ENCODE measurements at places on chromosomes 5 and 9.

GRCh38 chr9:116064970-116065369 is 88.6 kb upstream of the PAPPA start:
- DNase-seq: no peak

DNA sequence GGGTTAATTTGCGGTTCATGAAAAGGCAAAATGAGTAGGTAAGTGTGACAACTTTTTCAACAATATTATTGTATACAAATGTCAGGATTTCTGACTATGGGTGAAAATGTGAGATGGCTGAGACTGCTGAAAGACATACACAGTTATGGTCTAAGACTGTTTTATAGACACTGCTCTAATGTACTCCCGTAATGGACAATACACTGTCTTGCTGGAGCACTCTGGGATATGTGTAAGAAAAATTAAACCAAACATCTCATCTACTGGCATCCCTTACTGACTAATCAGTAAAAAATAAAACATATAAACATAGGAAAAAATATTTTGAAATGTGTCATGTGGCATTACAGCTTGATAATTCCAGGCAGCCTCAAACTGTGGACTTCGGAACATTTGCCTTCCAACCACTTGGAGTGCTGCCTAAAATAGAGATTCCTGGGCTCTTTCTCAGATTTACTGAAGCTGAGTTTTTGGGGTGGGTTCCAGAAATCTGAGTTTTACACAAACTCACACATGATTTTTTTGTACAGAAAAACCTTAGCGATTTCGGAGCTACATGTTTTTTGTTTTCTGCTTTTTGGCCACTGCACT is 233.9 kb upstream of the TBCA start:
- no peak for DNase-seq

DNA sequence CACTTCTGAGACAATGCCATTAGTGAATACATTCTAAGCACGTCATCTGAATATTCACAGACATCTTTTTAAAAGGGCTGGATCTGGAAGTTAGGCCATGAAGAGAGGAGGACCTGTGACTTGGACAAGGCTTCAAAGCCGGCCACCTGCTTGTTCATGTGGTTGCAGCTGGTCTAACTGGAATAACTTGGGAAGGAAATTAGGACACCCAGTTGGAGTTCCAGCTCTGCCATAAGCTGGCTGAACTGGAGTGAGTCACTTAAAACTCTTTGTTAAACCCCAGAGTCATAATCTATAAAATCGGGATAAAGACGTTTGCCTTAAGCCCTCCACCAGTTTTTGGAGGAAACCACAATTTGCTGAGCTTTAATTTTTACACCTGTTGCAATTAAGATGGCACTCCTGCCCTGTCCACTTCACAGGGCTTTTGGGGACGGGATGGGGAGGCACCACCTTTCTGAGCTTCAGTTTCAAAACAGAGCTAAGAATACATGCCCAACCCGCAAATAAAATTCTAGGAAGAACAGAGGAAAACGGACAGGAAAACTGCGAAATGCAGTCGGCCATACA is 536 bp upstream of the STX17 start:
- DNase-seq: no peak

GRCh38 chr9:98010445-98010844 is 27.3 kb downstream of the ANP32B start:
- no peak for DNase-seq

DNA sequence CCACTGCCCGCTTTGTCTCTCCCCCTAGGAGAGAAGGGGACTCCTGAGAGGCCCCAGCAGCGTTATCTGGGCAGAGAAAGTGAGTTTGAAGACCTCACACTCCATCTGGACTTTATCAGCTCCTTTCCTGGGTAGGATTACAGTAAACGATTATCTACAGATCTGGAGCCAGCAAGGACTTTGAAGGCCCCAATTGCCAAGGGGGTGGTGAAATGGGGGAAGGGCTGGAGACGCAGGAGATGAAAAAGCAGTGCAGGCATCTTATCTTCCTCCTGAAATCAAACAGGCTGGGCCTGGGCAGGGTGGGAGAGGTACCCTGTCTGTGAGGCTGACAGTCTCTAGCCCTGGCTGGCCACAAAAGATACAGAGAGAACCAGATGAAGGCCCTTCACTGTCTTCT is 105.8 kb upstream of the MSX2 start:
- no peak for DNase-seq

- DNase-seq: no peak
Observed at GRCh38 chr5:9054821-9055589, 490.9 kb downstream of the SEMA5A start.

DNA sequence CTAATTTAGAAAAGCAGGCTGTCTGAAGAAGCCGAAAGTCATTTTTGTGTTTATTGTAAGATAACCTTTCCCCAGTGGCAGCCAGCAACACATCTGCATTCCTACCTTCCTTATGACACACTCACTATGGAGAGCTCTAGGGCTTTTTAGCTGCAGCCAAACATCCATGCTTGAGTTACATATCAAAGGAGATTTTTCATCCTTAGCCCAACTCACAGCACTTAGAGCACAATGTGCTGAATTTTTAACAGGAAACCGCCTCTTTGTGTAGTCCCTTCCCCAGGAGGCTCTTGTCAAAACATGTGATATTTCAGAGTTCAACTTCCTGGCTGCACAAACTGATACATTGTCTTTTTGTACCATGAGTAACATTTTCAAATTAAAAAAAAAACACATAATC is 379.2 kb downstream of the CTNND2 start:
- DNase-seq: no peak

DNA sequence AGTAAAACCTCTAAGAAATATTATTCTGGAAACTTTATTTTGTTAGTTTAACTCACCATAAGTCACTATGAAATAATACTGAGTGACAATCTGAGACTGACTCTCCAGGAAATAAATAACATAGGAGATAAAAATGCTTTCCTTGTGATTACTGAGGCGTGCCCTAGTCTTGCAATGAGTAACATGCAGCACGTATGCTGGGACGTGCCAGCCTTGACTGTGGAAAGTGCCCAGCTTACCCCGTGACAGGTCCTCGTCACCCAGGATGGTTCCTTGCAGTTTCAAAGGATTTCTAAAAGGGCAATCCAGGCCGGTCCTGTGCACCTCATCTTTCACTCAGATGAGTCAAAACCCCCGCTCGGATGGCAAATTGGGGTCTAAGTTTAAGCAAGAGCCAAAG is 720.8 kb upstream of the ADAMTS16 start:
- no peak for DNase-seq

DNA sequence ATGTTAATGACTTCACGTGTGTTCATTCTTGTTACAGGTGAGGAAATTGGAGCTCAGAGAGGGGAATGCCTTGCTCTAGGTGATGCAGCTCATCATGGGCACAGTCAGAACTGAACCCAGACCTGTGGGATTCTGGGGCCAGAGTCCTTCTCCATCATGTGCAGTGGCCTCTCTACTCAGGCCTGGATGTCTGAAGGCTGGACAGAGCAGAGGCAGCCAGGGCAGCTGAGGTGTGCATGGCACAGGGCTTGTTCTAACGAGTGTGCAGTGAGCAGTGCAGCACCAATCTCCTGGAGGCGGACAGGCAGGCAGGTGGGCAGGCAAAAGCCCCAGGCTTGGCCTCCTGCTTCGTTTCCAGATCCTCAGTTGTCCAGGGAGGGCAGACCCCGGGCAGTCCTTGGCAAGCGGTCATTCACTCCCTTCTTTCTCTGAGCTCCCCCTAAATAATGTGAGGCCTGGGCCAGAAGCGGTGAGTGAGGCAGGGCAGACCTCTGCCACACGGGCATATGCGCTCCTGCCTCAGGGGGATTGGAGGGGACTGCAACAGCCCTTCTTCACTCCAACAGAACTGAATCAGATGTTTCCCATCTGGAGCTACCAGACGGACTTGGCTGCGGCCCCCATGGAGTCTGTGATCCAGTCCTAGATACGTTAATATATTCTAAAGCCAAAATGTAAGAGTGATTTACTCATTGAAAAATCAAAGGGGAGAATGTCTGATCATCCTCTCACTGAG is 68.7 kb upstream of the FSTL4 start:
- no peak for DNase-seq

- DNase-seq: peak; percentile 69
Observed at GRCh38 chr5:175652741-175653663, 4.9 kb upstream of the HRH2 start.

DNA sequence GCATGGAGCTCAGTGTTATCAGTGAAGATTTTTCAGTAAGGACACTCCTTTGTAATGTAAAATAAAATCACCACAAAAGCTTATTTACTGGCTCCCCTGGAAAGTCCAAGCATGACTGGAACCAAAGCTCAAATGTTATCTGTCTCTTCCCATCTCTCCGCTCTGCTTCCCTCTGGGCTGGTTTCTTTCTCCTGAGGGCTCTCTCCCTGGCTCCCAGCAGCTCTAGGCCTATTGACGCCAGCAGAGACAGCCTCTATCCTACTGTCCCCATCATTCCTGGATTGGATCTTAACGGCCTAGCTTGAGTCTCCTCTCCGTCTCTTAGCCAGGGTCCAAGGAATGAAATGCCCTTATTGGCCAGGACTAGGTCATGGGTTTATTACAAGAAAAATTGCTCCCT is 86.1 kb downstream of the TMEM167A start:
- DNase-seq: no peak

DNA sequence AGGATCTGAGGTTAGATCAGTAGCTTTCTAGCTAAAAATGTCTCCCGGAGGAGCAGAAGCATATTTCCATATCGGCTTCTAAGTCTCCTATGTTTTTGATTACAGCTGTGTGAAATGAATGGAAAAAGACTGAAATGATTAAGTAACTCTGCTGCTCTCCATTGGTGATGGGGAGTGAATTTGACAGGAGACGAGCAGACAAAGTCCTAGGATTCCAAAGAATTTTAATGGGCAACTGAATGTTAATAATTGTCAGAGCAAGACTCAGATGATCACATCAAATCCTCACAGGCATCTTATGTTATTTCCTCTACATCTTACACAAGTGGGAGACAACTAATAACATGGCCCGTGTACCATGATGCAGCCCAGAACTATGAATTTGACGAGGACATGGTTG is 66.8 kb downstream of the LIX1 start:
- DNase-seq: no peak

DNA sequence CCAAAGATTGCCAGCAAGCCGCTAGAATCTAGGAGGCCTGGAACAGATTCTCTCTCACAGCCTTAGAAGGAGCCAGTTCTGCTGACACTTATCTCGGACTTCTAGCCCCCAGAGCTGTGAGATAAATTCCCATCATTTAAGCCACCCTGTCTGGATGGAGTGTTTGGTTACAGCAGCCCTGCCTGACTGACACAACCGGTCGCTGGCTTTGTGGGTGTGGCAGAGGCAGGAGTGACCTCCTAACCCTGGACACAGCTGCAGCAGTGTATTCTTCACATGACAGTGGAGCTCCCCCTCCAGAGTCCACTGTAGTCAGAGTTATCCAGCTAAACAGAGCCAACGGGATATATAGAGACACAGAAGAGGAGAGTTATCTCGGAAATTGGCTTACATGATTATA is 21.2 kb upstream of the IL17B start:
- no peak for DNase-seq

- DNase-seq: peak; percentile 16
Observed at GRCh38 chr5:530001-530955, 6.0 kb upstream of the SLC9A3 start.

DNA sequence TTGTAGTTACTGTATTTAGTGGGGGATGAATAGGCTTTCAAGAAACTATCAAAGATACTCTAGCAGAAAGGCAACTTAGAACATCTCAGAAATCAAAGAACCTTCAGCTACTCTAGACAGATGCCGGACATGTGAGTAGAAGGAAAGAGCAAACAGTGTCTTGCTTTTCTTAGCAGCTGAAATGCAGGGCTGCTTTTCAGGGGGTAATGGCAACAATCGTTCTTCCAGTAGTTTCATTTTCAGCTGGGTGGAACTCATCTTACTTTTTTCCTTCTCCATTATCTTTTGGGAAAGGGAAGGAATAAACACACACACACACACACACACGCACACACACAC is 281.6 kb downstream of the CRB2 start:
- DNase-seq: no peak

DNA sequence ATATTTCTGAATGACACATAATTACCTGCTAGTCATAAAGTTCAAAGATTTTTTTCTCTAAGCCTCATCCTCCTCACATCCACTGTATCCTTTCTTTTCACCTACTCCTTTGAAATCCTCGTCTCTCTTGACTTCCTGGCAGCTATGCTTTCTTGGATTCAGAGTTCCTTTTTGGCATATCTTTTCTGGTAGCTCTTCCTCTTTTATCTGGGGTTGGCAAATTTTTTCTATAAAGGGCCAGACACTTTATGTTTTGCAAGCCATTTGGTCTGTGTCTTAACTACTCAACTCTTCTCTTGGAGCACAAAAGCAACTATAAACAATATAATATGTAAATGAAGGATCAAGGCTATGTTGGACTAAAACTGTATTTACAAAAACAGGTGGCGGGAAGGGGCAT is 197.5 kb downstream of the KIAA0825 start:
- no peak for DNase-seq

All from CD4-positive, alpha-beta T cell treated with Interleukin-4 for 1 hour (primary cell).